Stimulated activated effector memory CD8-positive, alpha-beta T cell treated with anti-CD3 and anti-CD28 coated beads, Interleukin-12 subunit alpha, Interleukin-12 subunit beta, amount 100 ng/mL, for 72 hours (primary cell): ENCODE measurements at places on chromosomes 3 and 15.

DNA sequence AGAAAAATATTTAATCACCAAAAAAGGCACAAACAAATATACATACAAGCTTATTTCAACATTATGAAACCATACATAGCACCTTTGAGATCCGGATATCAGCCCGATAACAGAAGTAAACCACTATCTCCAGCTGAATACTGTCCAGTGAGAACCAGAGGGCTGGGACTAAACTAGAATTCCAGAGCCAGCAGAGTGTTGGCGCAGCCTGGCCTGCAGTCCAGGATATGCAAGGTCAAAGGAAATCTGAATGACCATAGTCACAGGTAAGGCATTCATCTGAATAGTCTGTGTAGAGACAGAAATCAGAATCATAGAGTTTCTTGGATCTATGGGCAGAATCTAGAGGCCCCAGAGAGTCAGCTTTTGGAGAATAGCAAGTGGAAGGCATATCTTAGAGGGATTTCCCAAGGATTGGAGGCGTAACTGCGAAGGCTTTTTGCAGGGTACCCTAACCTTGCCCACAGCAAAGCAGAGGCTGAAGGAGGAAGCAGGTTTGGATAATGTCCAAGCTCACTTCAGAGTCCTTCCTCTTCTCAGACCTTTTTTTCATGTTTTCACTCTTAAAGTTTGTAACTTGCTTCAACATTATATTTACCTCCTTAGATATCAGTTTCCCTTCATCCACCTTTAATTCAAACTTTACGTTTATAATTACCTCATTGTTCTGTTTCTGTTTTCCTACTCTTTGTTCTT, 32.5 kb upstream of the TP63 start:
- no peak for DNase-seq

DNA sequence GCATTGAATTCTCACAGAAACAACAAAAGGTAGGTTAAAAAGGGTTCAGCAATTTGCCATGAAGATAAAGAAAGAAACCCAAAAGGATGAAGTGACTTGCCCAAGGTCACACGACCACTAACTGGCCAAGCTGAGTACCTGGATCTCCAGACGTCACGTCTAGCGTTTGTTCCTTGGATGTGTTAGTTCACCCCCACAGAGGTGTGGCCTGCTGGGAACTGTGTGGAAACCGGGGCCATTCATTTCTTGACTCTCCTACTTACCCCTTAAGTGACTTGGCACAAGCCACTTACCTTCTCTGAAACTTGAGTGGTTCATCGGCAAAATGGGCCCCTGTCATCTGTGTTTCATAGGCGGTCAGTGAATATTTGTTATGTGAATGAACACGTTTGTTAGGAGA, 244.3 kb upstream of the SLCO3A1 start:
- DNase-seq = no peak

DNA sequence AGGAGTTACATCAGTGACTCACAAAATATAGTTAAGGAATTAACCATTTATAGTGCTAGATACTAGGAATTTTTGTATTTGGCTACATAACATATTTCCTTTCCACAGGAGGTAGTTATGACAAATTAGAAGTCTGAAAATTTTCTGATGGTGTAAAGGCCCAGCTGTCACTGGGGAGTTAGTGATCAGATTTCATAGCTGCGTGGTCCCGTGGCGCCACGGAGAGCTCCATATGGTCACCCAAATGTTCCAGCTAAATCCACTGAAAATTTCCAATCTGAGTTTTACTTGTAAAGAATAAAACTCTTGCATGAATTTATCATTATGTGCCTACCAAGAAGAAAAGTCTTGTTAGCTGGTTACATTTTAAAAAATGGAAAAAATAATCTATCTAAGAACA, 368.9 kb upstream of the PLSCR5 start:
- no peak for DNase-seq

DNA sequence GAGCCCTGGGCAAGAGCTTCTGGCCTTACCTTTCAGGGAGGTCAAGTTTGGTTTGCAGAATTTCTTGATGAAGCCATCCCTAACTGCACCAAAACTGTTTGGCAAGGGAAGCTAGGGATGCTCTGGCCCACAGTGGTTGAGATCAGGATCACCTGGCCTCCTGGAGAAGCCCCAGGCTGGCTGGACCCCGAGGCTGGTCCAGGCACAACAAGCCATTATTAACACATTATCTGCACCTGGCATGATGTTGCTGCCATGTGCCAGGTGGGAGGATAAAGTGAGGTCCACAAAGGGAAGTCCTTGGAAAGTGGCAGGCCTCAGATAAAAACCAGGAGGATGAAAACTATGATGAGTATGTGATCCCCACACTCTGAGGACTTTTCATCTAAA, 35.9 kb upstream of the DUSP7 start:
- DNase-seq = no peak

DNA sequence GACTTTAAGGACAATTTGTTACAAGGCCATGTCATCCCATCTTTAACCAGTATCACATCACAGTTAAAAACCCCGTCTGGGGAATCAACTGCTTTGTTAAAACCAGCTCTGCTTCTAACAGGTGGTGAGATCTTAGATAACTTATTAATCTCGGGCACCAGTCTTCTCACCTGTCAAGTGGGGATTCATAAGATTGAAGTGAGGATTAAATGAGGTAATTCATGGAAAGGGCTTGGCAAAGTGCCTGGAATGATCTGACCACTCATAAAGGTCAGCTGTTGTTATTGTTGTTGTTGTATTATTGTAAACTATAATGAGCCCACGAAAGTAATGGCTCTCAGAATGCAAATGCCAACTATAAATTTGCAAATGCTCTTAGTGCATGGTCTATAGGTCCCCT, 30.1 kb upstream of the SLC24A5 start:
- DNase-seq = no peak

DNA sequence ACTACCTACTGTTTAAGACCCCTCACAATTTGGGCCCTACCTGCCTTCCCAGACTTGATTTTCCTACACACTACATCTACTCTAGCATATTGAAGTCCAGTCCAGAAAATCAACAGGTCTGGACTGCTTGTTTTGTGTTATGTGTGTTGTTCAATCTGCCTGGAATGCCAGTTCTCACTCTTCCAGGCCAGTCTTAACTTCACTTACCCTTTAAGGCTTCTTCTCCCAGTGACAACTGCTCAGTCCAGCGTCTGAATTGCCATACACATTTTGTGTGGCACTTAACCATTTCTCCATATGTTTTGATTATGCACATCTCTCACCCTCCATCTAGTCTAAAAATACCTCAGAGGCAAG, 1.1 kb downstream of the TICRR start:
- no peak for DNase-seq

- DNase-seq = no peak
Observed at GRCh38 chr3:94251566-94251965, 188.7 kb downstream of the NSUN3 start.

DNA sequence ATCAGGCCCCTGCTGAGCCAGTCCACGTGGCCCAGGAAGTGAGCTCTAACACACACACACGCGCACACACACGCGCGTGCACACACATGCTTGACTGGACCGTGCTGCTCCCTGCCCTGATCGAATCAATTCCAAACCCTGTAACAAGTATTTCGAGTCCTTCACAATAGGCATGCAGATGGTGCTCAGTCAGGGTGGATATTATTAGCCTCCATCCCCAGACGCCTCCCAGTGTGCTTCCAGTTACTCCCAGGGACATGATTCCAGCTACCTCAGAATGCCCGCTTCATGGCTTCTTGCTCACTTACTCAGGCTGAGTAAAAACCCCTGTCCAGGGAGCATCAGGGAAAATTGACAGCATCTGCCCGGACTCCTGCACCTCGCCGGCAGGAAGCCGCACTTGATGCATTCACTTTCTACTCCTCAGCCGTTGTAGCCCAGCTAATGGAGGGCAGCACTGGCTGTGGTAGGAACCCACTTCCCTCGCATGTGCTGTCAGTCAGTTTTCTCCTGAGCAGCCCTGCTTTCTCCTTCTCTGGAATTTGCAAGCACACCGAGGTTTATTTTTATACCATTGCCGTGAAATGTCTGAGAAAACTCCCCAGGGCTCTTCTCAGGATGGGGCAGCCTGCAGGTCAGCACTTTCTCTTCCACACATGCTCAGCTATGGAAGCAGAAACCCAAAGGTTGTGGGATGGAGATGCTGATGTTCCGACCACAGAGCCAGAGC, 126.1 kb upstream of the ABHD17C start:
- no peak for DNase-seq

- no peak for DNase-seq
Observed at GRCh38 chr15:35061161-35061824, 23.8 kb downstream of the NANOGP8 start.

- no peak for DNase-seq
Observed at GRCh38 chr3:167887096-167887495, 151.6 kb downstream of the SERPINI1 start.

GRCh38 chr3:76107935-76108570, 322.7 kb upstream of the ZNF717 start:
- DNase-seq = no peak

- DNase-seq = no peak
Observed at GRCh38 chr3:40055361-40055760, 246.0 kb downstream of the MYRIP start.

- DNase-seq = no peak
Observed at GRCh38 chr15:72130272-72130671, 12.1 kb downstream of the SENP8 start.

DNA sequence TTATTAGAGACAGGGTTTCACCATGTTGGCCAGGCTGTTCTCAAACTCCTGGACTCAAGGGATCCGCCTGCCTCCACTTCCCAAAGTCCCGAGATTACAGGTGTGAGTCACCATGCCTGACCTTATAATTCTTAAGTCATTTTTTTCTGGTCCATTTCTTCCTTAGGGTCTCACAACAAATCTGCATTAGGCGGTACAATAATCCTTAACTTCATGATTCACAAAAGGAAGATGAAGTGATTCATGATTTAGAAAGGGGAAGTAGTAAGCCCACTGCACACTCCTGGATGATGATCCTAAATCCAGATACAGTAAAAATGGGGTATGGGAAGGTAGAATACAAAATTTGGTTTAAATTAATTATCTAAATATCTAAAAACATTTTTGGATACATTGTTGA, 45.0 kb upstream of the TKT start:
- DNase-seq = no peak

DNA sequence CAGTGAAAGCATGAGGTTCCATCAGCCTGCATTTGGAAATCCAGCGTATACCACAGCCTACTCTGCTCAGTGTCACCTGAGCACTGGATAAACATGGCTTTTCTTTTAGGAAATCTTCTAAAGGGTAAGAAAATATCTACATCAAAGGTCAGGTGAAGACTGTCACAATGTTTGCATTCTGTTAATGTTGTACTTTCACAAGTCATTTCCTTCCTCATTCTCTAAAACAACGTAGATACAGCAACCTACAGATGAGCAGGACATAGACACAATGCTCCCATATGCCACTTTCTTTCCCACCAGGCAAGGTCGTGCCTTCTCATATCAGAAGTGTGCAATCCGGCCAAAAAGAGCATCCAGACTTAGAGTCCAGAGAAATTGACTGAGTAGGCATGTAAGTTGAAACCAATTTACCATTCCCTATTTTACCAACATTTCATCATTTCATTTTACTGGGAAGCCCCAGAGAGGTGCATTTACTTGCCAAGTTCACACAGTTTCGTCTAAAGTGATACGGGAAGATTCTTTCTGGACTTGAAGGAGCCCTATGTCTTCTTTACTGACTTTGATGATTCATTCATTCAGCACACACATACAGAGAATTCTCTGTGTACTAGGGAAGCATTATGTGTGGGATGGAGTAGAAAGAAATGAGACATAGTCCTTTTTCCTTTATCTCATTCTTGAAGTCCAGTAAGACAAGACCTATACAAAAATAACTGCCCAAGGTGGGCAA, 30.6 kb upstream of the LPP start:
- no peak for DNase-seq

DNA sequence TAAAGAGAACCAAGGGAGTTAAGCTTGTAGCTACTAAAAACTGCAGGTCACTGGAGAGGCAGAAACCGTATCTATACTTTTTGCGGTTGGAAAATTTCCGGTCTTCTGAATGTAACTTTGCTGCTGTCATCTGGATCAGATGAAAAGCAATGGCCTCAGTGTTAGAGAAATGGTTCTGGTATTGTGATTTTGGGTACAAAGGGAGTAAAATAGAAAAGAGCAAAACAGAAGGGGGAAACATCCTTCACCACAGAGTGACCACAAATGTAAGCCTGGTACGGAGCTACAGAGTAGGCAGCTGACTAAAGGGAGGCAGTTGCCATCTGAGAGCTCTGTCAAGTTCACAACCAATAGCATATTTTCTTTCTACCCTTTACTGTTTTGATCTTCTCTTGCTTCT, 5.6 kb downstream of the CD96 start:
- DNase-seq = peak; percentile 77

DNA sequence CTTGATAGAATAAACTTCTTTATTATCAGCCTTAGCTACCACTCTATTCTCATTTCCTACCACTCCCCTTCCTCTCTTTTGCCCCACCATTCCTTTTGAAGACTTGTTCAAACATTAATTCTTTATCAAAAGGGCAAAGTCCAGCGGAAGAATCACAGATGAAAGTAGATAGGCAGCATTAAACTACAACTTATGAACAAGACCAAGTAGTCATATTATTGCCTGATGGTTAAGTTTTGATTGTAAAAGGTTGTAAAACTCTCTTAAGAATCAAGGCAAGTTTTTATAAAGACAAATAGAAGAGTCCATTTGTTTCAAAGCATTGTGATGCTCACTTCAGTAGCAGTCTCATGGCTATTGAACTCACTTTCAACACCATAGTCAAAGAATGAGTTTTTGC, 22.4 kb upstream of the TGFBR2 start:
- DNase-seq = no peak

DNA sequence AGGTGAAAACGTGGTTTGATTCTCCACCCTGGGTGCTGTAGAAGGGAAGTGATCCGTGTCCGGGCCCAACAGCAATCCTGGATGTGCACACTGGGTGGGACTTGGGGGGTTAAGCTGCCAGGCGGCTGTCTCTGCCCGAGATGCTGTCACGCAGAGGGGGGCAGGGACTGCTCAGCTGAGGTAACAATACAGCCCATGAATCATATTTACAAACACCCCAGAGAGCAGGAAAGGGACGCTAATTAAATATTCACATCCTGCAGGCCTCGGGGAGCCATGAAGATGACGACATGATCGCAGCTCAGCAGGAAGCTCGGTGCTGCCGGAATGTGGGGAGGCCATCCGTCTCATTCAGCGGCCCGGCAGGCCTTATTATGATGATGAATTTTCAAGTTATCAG, 17.9 kb upstream of the CRABP1 start:
- no peak for DNase-seq

DNA sequence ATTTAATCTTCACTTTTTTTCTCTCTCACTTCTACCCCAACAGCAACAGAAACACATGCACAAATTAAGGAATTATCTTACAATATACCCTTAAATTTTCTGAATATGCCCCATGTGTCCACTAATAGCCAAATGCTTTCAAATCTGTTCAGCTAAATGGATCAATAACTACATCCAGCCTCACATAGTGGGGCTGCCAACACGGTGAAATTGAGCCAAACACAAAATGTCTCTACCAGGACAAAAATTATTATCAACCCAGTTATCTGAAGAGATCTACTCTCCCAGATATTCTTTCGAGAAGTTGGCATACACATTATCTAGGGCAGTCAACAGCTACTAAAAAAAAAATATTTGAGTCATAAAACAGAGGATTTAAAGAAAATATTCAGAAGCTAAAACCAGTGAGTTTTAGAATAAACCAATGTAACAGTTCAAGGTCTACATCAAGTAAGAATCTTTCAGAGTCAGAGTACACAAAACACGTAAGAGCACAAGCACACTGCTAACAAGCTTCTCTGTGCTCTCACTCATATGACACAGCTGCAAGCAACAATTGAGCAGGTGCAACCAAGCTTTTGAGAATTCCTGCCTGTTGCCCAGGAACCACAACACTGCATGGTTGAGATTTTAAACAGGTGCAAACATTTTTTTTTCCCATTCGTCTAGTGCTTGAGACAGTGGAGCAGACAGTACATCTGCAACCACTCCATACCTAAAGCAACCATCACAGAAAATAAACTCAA, 247.7 kb downstream of the ZBTB20 start:
- DNase-seq = no peak
